ENCODE measurements at places on chromosomes 4 and X.

GRCh38 chrX:70354716-70355115 is 64.8 kb downstream of the KIF4A start:
- DNase-seq, result no peak

GRCh38 chrX:48794911-48795515 is 6.9 kb upstream of the HDAC6 start:
- DNase-seq, result no peak

GRCh38 chr4:19177616-19178015 is 1074.1 kb upstream of the SLIT2 start:
- no peak for DNase-seq

DNA sequence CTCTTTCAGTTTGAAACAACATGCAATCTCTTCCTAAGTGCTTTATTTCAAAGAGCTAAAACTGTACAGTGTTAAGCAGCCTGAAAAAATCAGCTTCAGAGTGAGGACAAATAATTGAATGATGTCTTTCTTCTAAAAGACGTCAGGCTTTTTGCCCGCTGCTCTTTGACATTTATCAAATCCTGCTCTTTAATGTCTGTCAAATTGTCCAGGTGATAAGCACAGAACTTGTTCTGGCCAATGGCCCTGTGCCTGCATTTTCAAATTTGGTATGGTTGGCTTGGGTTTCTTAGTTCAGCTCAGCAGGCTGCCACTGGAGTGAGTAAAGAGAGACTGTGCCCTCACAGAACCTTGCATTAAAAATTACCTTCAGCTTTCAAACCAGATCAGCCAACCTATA is 712.9 kb upstream of the LCORL start:
- DNase-seq, result no peak

- no peak for DNase-seq
Measured at GRCh38 chr4:87965501-87965975, 10.0 kb upstream of the SPP1 start.

- DNase-seq, result no peak
Measured at GRCh38 chr4:82467471-82467870, 37.1 kb downstream of the ENOPH1 start.

DNA sequence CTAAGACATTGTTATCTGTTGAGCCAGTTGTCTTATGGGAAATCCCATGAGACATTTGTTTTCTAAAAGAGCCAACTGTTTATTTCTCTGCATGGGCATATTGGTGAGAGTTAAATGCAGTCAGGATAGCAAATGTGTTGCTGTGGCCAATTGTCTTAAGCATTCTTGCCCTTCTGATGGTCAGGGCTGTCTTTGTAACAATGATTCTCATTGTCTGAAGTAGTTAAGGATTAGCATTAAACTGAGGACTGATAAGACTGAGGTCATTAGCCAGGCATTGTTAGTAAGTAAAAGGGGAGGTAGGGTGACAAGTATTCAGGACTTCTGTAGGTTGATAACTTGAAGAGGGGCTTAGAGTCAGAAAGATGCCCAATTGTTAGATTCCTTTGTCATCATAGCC is 11.2 kb upstream of the MORF4L2 start:
- DNase-seq, result no peak

- DNase-seq, result no peak
Measured at GRCh38 chr4:66094070-66094469, 423.8 kb upstream of the EPHA5 start.

DNA sequence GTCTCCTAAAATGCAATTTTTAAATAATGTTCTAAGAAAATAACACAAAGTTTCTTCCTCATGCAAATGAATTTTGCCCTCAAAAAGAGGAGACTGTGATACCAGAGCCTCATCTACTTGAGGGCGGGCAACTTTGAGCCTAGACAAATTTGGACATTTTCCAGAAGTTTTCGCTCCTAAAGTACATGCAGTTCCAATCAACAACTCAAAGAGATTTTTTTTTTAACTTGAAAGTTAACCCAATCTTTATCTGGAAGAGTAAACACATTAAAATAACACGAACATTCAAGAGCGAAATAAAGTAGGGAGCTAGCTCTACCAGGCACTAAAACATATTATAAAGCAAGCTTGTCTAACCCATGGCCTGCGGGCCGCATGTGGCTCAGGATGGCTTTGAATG is 29.4 kb upstream of the FBXW7 start:
- no peak for DNase-seq

DNA sequence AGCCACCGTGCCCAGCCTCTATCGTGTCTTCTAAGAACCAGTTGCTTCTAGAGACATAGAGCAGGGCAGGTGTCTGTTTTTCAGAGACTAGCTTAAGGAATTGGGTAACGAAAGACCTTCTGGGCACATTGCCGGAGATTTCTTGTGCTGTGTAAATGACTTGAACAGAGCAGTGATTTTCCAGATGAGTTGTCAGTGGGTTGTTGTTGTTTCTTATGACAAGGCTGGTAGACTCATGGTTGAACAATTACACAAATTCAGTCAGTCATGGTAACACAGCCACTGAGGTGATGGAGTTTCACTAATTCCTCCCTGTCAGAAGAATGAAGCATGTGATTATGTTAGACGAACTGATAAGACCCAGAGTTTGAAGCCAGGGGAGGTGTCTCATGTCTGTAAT is 20.5 kb upstream of the DDX3X start:
- no peak for DNase-seq

DNA sequence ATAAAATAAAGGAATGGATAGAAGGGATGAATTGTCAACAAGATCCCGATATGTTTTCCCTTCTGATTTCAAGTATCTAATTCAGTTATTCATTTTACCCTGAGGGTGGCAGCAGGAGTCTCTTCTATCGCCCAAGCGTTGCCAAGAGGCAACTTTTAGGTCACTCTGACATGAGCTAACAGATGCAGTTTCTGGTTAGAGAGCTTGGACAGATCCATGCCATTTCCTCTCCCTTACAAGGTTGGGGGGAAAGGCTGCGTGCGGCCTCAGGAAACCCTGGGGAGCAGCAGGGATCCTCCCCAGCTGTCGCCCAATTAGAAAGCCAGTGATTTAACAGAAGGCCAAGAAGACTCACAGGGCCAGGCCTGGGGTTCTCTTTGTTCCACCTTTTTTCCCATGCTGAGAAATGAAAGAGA is 35.3 kb upstream of the WAS start:
- no peak for DNase-seq

- no peak for DNase-seq
Measured at GRCh38 chr4:175997291-175997690, 68.3 kb upstream of the WDR17 start.

GRCh38 chr4:70187216-70187615 is 8.3 kb upstream of the ODAM start:
- DNase-seq, result no peak

DNA sequence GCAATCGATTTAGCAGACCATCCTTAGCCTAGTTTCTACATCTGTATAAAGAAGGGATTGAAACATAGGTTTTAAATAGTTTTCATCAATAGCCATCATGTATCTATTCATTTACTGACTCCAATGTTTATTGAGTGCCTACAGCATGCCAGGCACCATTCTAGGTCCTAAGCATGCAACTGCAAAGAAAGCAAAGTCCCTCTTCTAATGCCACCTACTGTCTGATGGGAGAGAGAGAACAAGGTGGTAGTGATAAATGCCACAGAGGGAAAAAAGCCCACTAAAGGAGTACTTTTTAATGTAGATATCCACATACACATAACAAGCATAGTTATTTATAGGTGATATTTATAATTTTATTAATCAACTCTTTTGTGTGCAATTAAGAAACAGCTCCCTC is 67.6 kb upstream of the PPARGC1A start:
- DNase-seq, result no peak

- no peak for DNase-seq
Measured at GRCh38 chr4:163663454-163664225, 169.2 kb downstream of the TMA16 start.

DNA sequence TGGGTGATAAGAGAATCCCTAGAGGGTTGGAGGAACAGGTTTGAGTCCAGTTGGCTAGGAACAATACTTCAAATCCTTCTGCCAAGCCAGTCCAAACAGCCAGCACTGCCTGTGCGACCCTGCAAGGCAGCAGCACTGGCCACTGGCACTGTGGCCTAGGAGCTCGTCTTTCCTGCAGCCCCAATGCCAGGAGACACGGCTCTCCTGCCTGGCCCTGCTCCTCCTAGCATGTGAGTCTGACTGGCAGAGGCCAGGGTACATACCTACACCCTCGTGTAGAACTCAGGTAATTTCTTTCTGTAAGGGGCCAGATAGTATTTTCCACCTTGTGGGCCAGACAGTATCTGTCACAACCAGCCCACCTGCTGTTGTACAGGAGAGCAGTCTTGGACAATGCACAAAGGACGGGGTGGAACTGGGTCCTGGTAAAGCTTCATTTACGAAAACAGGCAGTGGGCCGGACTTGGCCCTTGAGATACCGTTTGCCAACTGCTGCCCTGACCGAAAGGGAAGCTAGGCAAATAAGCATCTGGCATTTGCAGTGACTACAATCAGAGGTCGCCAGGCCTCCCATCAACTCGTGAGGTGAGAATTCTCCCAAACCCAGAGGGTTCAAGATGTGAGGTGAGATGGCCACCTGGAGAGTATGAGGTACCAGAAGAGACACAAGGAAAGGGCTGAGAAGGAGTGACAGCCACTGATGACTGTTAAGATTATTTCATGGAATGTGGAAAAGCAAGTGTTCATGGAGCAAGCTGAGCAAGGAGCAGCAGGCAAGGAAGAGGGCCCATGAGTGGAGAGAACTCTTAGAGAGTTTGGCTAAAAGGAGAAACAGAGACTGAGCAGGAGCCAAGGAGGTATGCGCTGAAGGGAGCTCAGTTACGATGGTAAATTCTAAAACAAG is 29.8 kb upstream of the IRAK1 start:
- DNase-seq, result no peak
